RWPE2 (cell line): ENCODE measurements at places on chromosomes 1 and 21.

DNA sequence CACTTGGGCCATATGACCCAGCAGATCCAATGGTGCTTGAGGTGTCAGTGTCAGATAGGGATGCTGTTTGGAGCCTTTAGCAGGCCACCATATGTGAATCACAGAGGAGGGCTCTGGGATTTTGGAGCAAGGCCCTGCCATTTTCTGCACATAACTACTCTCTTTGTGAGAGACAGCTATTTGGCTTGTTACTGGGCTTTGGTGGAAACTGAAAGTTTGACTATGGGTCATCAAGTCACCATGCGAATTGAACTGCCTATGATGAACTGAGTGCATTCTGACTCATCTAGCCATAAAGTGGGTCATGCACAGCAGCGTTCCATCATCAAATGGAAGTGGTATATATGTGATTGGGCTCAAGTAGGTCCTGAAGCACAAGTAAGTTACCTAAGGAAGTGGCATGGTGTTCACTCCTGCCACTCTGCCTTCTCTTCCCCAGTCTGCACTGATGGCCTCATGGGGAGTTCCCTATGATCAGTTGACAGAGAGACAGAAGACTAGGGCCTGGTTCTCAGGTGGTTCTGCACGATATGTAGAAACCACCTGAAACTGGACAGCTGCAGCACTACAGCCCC, 447.3 kb downstream of the AGBL4 start:
- no peak for DNase-seq

DNA sequence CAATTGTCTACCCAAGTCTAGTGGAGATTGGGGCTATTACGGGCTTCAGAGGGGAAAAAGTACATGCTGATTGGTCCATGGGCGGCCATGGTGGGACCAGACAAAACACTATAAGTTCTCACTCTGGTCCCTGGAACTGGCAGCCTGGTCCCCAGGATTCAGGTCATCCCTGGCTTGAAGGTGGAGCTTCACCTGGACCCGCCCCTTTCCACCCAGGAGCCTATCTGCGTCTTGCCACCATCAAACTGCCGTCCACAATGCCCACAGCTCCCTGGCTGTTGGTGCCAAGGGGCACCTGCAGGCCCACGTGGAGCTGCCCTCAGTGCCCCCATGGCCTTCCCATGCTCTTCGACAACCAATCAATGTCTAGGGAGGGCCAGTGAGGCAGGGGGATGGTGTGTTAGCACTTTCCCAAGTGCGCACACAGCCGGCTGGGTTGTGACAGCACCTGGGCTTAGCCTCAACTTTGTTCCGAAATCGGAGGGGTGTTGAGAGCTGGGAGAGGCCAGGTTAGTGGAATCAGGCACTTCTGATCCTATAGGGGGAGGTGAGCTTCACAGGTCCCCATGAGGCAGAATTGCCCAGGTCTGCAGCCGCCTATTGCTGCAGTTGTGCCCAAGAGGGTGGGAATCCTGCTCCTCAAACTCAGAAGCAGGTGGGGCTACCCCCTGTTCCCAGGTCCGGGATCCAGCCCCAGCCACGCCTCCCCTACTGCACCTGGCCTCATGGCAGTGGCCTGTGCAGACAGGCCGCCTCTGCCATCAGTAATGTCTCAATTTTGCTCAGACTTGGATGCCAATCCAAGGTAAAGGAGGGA, 1369.4 kb upstream of the PRMT6 start:
- no peak for DNase-seq

DNA sequence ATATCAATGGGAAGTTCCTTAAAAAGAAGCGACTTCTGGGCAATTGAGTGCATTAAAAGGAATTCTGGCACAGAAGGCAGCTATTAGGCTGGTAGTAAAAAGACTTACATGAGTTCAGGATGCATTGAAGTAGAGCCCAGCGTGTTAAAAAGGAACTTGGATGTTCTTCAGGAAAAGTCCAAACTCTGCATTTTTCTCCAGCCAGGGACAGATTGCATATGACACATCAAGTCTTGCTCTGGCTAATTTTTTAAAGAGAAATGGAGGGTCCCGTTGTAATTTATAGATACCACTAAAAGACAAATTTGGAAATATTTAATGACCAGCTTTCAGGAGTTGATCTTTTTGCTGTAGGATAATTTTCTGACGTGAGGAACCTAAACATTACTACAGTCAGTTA, 1.2 kb downstream of the TPRG1L start:
- no peak for DNase-seq

- no peak for DNase-seq
Observed at GRCh38 chr1:40184193-40184592, 23.0 kb downstream of the RLF start.

DNA sequence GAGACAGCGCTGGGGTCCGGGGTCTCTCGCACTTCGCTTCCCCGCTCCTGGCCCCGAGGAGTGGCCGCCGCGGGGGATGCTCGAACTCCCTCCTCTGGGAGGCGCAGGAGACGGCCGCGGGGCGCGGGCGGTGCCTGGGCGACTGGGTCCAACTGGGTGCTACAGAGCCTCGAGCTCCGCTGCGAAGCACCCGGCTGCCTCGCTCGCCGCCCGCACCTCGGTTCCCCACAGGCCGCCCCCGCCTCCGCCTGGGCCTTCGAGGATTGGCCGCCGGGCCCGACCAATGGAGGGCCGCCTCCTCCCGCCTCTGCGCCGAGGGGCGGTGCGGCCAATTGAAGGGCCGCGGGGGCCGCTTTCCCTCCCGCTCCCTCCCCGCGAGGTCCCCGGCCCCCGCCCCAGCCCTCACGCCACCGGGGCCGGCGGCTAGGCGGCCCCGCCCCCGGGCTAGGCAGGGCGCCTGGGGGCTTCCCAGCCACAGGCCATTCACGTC, at the start of gene CNN3:
Gene CNN3, minus strand, starts transcription at position 196 of the 490 bp plus-strand sequence. CDS start 216 bp downstream, outside the sequence.
- DNase-seq = peak; percentile 90

DNA sequence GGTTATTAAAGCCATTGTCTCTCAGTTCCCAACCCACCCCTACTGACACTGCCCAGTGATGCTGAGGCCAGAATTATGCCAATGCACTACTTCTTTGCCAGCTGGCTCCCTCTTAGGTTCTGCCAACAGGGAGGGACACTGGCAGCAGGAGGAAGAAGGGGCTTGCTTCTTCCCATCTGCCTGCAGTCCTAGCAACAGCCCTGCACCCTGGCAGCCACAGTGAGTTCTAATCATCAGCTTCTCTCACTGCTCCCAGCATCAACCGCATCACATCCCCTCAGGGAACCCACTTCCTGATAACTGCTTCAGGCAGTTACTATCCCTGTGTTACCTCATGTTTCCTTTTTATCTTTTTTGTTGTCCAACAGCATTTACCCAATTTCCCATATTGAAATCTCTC, 86.2 kb downstream of the UBR4 start:
- no peak for DNase-seq

DNA sequence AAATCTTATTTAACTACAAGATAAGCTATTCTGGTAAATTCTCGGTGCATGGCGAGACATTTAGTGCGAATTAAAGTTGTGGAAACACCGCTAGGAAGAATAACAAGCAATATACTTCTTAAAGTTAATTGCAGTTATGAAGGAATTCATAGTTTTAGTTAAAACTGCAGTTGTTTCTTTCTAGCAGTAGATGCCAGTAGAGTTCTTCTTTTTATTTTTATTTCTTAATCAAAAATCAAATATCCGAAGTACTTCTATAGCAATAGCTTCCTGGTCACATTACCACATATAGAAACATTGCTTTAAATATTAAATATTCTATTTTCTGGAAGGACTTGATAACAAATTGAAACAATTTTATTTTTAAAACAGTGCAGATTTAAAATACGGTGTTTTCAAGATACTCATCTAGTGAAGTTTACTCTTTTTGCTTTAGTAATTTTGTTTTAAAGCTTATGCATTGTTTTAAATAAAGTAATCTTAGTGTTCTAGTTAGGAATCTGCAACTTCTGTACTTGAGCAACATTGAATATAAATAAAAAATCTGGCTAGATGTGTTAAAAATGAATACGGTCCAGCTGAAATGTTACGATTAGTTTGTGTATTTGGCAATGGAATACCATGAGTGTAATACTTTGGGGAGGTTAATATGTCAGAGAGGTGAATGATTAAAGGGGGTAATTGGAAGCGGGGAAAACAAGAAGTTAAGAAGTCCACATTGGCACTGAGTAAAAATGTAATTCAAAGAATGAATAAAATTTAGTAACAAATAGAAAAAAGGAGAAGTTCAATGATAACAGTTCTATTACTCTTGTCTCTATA, 2.7 kb upstream of the PRKACB start:
- DNase-seq = no peak

GRCh38 chr1:66599899-66600737, 66.2 kb downstream of the SGIP1 start:
- no peak for DNase-seq

GRCh38 chr1:206930210-206930798, 8.6 kb upstream of the FCMR start:
- no peak for DNase-seq

DNA sequence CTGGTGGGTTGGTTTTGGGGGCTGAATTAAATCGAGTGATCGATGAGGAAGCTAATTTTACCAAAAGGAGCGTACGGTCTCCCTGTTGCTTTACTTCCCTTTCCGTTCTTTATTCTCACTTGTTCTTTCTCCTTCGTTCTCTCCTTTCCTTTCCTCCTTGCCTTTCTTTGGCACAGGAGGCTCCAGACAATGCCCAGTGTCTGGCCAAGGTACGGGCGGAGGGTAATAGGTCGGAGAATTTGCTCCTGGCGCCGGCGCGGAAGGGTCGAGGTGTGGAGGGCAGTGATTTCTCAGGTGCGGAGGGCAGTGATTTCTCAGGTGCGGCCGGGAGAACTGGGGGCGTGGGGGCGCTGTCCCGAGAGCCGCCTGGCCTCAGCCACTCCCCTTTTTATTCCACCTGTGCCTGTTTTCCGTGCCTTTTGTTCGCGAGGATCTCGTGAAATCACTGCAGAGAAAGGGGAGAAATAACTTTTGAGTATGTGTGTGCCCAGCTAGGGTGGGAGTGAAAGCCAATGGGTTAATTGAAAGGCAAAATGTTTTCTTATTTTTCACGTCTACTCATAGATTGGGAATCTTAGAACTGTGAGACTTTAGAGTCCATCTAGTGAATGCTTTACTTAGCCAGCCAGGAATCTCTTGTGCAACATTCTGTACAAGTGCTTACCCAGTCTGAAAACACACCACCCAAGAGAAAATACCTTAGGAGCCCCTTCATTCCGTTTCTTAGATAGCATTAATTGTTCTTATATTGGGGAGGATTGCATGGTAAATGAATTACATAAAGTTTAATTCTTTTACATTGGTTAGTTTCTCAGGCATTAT, 1.3 kb downstream of the FNBP1L start:
- DNase-seq = peak; percentile 75

- DNase-seq = no peak
Observed at GRCh38 chr1:167713330-167714081, 8.3 kb upstream of the MPZL1 start.

GRCh38 chr1:63877021-63877767, 103.4 kb downstream of the ROR1 start:
- no peak for DNase-seq

GRCh38 chr1:109963864-109964263, 20.7 kb upstream of the AHCYL1 start:
- no peak for DNase-seq

DNA sequence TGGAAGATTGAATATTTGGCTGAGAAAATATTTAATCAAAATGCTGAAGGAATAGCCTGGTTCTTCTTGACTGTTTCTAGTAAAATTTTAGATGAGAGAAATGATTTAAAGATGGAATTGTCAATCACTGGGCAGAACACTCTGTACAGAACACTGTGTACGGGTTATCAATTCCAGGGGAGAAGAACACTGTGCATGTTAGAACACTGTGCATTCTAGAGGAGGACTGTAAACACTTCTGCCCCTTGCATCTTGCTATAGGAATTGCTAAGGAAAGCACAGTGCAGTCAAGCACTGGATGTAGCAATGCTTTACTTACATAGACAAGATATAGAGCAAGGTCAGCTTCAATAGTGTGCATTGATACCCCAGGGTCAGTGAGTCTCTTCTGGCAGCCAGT, 98.7 kb downstream of the RWDD3 start:
- no peak for DNase-seq

DNA sequence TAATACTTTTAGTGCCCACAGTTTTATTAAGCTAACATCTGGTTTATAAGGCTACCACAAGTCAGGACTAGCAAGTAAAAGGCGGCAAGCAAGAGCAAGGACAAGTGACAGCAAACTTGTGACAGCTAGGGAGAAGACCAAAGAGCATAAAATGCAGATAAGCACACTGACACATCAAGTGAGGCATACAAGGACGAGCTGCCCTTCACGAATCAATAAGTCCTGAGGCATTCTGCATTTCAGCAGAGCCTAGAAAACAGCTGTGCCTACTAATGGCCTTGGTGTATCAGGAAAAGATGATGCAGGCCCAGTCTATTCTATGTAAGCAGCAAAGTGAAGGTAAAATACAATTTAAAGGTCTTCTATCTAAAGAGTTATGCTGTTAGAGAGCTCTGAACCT, 74.8 kb downstream of the KRTAP19-8 start:
- no peak for DNase-seq

DNA sequence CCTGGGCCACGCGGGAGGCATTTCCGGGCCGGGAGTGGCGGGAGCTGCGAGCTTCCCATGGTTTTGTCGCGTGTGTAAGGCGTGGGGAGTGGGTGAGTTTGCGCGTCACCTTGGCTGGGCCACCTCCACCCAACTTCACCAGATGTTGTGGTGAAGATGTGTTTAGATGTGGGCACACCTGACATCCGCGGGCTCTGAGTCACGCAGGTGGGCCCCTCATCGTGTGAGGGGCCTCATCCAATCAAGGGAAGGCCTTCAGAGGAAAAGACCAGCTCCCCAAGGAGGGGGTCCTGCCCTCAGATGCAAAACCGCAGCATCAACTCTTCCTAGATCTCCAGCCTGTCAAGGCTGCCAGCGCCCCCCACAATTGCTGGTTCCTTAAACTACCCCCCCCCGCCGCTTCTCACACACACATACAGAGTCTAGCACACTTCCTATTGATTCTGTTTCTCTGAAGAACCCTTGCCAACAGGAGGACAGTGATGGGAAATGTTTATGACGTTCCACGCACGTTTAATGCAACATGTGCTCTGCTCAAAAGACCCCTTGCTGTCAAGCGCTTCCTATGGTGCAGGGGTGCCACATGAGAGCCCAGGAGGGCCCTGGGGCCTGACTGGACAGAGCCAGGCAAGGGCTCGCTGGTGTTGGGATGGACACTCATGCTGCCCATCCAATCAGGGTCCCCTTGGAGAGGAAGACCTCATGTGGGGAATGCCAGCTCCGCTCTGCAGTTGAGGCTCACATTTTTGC, 11.9 kb downstream of the ACTRT2 start:
- DNase-seq = no peak

- DNase-seq = no peak
Observed at GRCh38 chr1:5953386-5953785, 38.8 kb downstream of the NPHP4 start.

DNA sequence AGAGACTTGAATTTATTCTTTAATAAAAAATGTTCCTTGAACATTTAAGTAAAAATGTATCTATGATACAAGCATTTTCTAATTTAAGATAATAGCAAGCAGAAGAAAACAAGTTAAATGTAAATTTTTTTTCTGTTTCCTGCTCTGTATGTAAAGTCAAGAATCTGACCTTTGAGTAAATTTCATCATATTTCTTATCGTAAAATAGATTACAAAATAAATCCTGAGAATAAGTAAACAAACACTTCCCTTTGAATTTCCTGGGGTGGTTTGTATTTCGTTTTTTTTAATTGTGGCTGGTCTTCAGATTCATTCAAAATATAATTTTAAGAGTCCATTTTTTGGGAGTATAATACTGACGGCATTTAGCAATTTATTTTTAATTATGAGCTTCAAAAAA, 77.6 kb downstream of the POU2F1 start:
- DNase-seq = no peak

- no peak for DNase-seq
Observed at GRCh38 chr1:204345438-204345841, 14.3 kb downstream of the PLEKHA6 start.

GRCh38 chr1:17123196-17124045, 4.2 kb upstream of the PADI2 start:
- DNase-seq = no peak
